ENCODE measurements at places on chromosomes 3 and 15.

- no peak for DNase-seq
Measured at GRCh38 chr3:64385277-64385676, 160.0 kb upstream of the PRICKLE2 start.

DNA sequence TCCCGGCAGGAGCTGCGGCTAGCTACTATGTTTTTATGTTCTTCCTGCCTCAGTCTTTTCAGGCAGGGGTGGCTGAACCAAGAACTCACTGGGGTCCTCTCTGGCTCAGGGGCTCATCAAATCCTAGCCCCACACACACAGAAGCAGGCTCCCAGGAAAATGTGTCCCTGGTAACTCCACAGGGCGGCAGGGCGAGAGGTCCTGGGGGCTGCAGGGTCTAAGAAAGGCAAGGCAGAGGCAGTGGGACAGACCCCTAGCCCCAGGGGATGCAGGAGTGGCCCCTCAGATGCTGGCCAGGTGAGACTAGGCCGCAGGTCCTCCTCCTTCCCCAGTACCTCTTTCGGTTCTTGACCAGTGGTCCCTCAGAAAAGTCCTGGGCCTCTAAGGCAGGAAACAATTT lies 48.9 kb downstream of the PTH1R start:
- DNase-seq, result no peak

DNA sequence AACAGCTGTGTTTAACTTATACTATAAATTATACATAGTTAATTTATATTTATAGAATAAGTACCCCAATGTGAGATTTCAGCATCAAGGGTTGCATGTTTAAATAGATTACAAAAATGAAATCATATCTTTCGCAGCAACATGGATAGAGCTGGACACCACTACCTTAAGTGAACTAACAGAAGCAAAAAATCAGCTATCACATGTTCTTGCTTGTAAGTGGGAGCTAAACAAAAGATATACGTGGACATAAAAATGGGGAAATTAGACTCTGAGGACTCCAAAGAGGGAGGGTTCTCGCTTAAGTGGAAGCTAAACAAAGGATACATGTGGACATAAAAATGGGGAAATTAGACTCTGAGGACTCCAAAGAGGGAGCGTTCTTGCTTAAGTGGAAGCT lies 626.5 kb upstream of the DPPA4 start:
- no peak for DNase-seq

DNA sequence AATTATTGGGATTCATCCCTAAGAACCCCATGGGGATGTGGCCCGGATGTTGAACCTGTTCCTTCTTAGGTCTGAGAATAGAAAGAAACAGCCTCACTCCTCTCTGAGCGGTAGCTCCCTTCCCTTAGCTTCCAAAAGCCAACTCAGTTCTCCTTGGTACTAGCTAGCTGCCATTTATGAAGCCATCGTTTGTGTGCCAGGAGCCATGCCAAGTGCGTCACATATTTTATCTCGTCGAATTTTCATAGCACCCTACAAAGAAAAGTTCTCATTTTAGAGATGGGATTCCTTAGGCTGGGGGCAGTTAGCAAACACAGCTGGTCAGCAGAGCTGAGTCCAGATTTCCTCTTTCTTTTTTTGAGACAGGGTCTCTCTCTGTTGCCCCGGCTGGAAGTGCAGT lies 45.4 kb upstream of the GLCE start:
- no peak for DNase-seq

GRCh38 chr15:78127882-78128281 lies 3.4 kb downstream of the CIB2 start:
- no peak for DNase-seq
